ENCODE measurements at places on chromosomes 7 and 10. TPM values are rescaled to one million over a fixed set of nuclear protein-coding genes. Genes with fewer than 3 reads are reported as not detected.

- DNase-seq: no peak
Observed at GRCh38 chr7:28686418-28686800, 271.7 kb downstream of the TRIL start.

DNA sequence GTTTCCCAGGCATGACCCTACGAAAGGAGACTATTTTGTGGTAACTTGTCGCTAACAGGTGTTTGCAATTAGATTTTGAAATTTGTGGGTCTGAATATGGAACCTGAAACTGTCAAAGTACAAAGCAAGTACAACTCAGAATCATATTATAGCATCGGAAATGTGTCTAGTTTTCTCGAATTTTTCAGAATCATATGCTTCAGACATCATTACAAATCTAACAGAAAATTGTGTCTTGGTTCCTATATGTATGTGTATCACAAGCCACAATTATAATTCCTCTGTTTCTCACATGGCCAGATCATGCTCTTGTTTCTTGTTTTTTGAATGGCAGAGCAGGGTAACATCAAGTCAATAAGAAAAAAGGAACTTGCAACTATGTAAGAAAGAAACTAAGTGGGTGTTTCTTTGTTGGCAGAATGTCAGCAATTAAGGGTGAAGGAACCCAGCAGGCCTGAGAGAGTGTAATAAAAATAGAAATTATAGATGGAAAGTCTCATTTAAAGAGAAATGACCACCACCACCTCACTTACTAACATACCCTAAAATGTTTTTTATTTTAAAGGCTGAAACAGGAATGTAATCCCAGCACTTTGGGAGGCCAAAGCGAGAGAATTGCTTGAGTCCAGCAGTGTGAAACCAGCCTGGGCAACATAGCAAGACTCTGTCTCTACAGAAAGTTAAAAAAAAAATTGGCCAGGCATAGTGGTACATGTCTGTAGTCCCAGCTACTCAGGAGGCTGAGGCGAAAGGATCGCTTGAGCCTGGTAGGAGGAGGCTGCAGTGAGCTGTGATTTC, 51.3 kb downstream of the PRTFDC1 start:
- DNase-seq: no peak

- peak; percentile 24 for DNase-seq
Observed at GRCh38 chr10:47026301-47027107, 115.3 kb downstream of the PTPN20 start.

DNA sequence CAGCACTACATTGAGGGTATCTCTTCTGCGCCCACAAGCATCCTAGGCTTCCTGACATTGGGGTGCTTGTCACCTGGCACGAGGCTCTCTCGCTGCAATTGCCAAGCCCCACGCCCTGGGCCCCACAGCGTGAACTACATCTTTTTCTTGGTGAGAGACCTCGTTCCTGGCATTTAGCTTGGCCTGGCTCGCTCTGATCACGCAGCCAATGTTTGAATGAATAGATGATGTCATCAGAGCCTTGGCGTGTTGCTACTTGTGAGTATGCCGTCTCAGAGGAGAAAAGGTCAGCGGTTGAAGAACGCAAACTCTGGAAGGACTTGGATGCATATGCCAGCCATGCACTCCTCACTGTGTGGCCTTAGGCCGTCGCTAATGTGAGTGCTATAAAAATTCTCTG, 150.2 kb upstream of the AUTS2 start:
- no peak for DNase-seq

- no peak for DNase-seq
Observed at GRCh38 chr7:111528331-111528730, 34.0 kb downstream of the IMMP2L start.

DNA sequence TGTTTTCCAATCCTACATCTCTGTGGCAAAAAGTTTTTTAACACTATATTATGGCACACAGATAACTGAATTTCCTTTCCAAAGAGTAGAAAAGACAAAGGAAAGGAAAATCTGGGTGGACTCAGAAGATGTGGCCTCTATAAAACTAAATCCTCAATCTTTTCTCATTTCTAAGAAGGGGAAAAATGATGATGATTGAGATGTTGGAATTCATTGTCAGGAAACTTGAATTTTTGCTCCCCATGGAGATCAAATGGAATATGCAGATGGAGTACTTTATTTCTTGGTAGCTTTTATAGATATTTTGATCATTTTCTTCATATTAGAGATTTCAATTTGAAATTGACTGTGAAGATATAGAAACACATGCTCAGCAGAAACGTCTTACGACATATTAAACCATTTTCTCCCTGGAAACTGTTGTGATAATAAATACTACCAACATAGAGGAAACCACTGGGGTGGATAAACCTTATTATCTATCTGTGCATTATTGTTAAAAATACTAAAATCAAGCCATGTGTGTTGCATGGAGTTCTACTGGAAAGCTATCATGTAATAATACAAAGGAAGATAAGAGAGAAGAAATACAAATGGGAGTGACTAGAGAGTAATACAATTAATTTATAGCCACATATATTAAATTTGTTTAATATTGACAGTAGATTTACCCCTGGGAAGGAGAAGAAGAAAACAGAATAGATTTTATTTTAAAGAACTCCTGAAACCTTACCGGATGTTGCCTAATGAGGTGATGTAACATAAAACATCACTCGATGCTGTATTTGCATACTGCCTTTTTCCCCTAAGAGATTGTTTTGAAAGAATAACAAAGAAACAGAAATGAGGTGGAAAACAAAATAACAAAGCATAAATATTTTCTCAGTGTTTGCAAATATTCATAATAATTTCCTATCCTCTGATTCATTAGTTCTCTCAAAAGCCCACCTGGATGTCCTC, 931.2 kb upstream of the C7orf33 start:
- no peak for DNase-seq

Gene UTF1
- total RNA-seq: not detected

Gene RHOBTB1
- total RNA-seq: 10.9 TPM
